ENCODE measurements at places on chromosomes 4 and X. TPM values are rescaled to one million over a fixed set of nuclear protein-coding genes. Genes with fewer than 3 reads are reported as not detected.
A peak's percentile ranks its signal among the peaks of the same experiment; 100 is the strongest.

The LPAR4 gene
- not detected for total RNA-seq

The ELMOD2 gene
- total RNA-seq = 56.7 TPM

The GUF1 gene
- 18.5 TPM for total RNA-seq

The NLGN4X gene
- total RNA-seq = 2.0 TPM

The GSX2 gene
- not detected for total RNA-seq

The GPRIN3 gene
- 13.1 TPM for total RNA-seq

The SEC24D gene
- 117 TPM for total RNA-seq

The LRP2BP gene
- total RNA-seq = not detected

The SULT1E1 gene
- total RNA-seq = 67.3 TPM

GRCh38 chr4:107619731-107620130 lies 100.3 kb downstream of the PAPSS1 start:
- H3K4me3 ChIP-seq = no peak overlapping the region
- H3K4me1 ChIP-seq = no peaks in the 10 kb centered on the region
- no peak overlapping the region for H3K27ac ChIP-seq
- DNase-seq = no peak
- H3K36me3 ChIP-seq = no peaks in the 10 kb centered on the region

- H3K4me3 ChIP-seq = no peak overlapping the region
- no peaks in the 10 kb centered on the region for H3K4me1 ChIP-seq
- no peaks in the 10 kb centered on the region for H3K27me3 ChIP-seq
These were observed 53.0 kb upstream of the SHISA3 start for GRCh38 chr4:42344309-42344708.

GRCh38 chr4:161581262-161582230 lies 582.3 kb downstream of the FSTL5 start:
- H3K4me3 ChIP-seq = no peak overlapping the region
- no peaks in the 10 kb centered on the region for H3K36me3 ChIP-seq
- no peaks in the 10 kb centered on the region for H3K4me1 ChIP-seq
- H3K27ac ChIP-seq = no peak overlapping the region
- H3K27me3 ChIP-seq = no peaks in the 10 kb centered on the region
- DNase-seq = no peak

GRCh38 chrX:56987741-56988140 lies 7.6 kb downstream of the SPIN3 start:
- DNase-seq = no peak
- H3K27ac ChIP-seq = no peak overlapping the region
- no peaks in the 10 kb centered on the region for H3K27me3 ChIP-seq
- H3K4me1 ChIP-seq = no peaks in the 10 kb centered on the region
- H3K4me3 ChIP-seq = no peak overlapping the region
- H3K36me3 ChIP-seq = no peaks in the 10 kb centered on the region

GRCh38 chr4:80187677-80188076 lies 9.6 kb upstream of the PRDM8 start:
- H3K4me1 ChIP-seq = peaks cover 2% of the 10 kb centered on the region
- DNase-seq = no peak
- no peaks in the 10 kb centered on the region for H3K36me3 ChIP-seq
- H3K27ac ChIP-seq = no peak overlapping the region

- H3K4me1 ChIP-seq = no peaks in the 10 kb centered on the region
- no peak for DNase-seq
- H3K27me3 ChIP-seq = no peaks in the 10 kb centered on the region
- no peaks in the 10 kb centered on the region for H3K36me3 ChIP-seq
- H3K4me3 ChIP-seq = no peak overlapping the region
- no peak overlapping the region for H3K27ac ChIP-seq
These were observed 481.0 kb downstream of the SH2D1A start for GRCh38 chrX:124827258-124827845.

DNA sequence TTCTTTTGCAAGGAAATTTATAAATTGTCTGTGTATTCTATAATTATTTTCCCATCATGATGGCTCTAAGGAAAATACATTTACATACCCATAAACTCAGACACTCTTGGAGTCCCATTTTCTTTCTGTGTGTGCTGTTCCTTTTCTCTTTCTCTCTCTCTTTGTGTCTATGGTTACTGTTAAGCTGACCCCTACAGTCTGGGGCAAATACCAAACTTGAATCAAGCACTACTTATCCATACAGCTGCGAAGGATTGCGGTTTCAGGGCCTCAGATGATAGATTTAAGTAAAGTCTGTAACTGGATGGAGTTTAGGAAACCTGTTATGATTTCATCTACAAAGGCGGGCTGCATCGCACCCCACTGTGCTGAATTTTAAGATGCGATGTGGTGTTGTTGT lies 150.2 kb downstream of the SHROOM3 start:
- H3K27me3 ChIP-seq = no peaks in the 10 kb centered on the region
- H3K36me3 ChIP-seq = no peaks in the 10 kb centered on the region
- DNase-seq = no peak
- H3K4me1 ChIP-seq = no peaks in the 10 kb centered on the region
- H3K27ac ChIP-seq = peak overlapping the region; percentile 79
- peak overlapping the region; percentile 52 for H3K4me3 ChIP-seq

- H3K4me1 ChIP-seq = no peaks in the 10 kb centered on the region
- no peaks in the 10 kb centered on the region for H3K36me3 ChIP-seq
- no peaks in the 10 kb centered on the region for H3K27me3 ChIP-seq
- no peak overlapping the region for H3K4me3 ChIP-seq
- H3K27ac ChIP-seq = no peak overlapping the region
These were observed 249.8 kb downstream of the ANTXR2 start for GRCh38 chr4:79823148-79823763.

- H3K36me3 ChIP-seq = no peaks in the 10 kb centered on the region
- H3K27ac ChIP-seq = no peak overlapping the region
- H3K4me3 ChIP-seq = no peak overlapping the region
- no peaks in the 10 kb centered on the region for H3K27me3 ChIP-seq
These were observed 147.5 kb upstream of the CASK start for GRCh38 chrX:42070866-42071265.

DNA sequence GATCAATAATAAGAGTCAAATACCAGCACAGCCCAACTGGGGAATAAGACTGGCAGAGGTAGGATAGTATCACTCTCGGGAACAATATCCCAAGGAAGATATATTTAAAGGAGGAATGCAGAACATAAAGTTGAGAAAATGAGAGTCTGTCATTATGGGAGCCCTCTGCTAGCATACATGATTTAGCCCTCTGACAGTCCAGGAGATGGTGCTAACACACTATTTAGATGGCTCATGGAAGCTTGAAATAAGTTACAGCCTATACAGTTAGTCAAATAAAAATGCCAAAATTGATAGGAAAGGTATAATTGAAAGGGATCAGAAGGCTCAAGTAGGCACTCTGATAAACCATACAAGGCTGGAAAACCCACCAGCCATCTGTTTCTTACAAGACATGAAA lies 201.0 kb upstream of the NEIL3 start:
- no peak overlapping the region for H3K27ac ChIP-seq
- no peaks in the 10 kb centered on the region for H3K4me1 ChIP-seq
- no peak overlapping the region for H3K4me3 ChIP-seq
- no peak for DNase-seq
- no peaks in the 10 kb centered on the region for H3K36me3 ChIP-seq

- no peaks in the 10 kb centered on the region for H3K27me3 ChIP-seq
- no peak overlapping the region for H3K4me3 ChIP-seq
- DNase-seq = no peak
- H3K4me1 ChIP-seq = no peaks in the 10 kb centered on the region
- H3K27ac ChIP-seq = peak overlapping the region; percentile 27
These were observed 121.2 kb upstream of the PDLIM3 start for GRCh38 chr4:185656467-185656931.

DNA sequence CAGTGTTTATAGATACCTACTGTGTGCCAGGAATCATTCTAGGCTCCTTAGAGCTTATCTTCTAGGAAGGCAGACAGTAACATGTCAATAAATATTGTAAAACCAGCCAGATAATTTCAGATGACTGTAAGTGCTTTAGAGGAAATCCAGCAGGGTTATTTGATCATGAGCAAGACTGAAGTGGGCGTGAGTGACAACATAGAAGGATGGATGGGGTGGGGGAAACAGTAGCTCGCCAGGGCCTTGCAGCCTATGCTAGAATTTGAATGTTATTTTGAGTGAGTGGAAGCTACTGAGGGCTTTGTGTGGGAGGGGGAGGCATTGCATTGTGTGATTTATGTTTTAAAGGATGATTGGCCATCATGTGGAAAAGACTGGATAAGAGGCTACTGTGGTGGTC lies 6.7 kb downstream of the SRD5A3 start:
- H3K4me3 ChIP-seq = no peak overlapping the region
- no peak overlapping the region for H3K27ac ChIP-seq
- H3K4me1 ChIP-seq = no peaks in the 10 kb centered on the region
- no peak for DNase-seq
- no peaks in the 10 kb centered on the region for H3K27me3 ChIP-seq

DNA sequence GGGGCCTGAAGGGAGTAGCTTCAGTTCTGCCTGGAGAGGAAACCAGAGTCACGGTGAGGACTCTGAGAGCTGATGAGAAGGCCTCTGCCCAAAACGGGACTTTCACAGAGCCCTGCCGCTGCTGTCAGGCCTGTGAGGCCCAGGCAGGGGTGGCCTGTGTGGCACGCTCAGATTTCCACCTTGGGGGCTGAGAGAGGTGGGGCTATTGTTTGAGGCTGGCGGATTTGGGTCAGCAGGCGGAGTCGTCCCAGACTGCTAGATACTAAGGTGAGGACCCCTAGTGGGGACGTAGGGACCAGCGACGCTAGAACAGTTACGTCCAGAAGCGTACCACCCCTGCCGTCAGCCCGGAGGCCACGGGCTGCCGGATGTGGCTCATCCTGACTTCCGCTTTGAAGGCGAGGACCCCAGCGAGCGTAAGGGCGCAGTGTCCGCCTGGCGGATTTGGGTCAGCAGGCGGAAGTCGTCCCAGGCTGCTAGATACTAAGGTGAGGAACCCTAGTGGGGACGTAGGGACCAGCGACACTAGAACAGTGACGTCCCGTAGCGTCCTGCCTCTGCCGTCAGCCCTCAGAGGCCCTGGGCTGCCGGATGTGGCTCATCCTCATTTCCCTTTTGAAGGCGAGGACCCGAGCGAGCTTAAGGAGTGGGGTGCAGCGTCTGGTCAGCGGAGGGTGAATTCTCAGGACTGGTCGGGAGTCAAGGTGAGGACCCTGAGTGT lies at the start of gene MAGEB1:
TSS of gene MAGEB1 (plus strand) at position 378 of the 721 bp plus-strand sequence. CDS start 3,348 bp downstream, outside the sequence.
- no peaks in the 10 kb centered on the region for H3K36me3 ChIP-seq
- H3K27me3 ChIP-seq = no peaks in the 10 kb centered on the region
- no peak within 1 kb of the TSS for H3K4me3 ChIP-seq
- H3K27ac ChIP-seq = no peak within 1 kb of the TSS
- DNase-seq = no peak

- H3K27ac ChIP-seq = no peak overlapping the region
- H3K4me3 ChIP-seq = no peak overlapping the region
- DNase-seq = peak; percentile 10
These were observed 64.6 kb downstream of the CRLF2 start for GRCh38 chrX:1147611-1148515.

DNA sequence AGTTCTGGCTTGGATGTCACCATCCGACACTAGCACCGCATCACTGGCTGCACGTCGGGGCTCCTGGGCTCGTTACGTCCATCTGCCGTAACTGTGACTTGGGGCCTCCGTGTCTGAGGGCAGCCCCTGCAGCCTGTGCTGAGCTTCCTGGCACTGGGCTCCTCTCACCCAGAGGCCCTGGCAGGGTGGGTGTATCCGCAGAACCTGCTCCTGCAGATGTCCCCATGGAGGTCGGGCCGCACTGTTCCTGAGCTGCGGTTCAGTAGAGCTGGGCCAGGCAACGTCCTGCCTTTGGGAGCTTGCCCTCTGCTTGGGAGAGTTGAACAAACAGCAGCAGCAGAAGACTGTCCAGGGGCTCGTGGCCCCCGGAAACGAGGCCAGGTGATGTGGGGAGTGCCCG lies 71.4 kb downstream of the RGS12 start:
- no peaks in the 10 kb centered on the region for H3K36me3 ChIP-seq
- no peaks in the 10 kb centered on the region for H3K27me3 ChIP-seq
- DNase-seq = no peak
- H3K27ac ChIP-seq = no peak overlapping the region

DNA sequence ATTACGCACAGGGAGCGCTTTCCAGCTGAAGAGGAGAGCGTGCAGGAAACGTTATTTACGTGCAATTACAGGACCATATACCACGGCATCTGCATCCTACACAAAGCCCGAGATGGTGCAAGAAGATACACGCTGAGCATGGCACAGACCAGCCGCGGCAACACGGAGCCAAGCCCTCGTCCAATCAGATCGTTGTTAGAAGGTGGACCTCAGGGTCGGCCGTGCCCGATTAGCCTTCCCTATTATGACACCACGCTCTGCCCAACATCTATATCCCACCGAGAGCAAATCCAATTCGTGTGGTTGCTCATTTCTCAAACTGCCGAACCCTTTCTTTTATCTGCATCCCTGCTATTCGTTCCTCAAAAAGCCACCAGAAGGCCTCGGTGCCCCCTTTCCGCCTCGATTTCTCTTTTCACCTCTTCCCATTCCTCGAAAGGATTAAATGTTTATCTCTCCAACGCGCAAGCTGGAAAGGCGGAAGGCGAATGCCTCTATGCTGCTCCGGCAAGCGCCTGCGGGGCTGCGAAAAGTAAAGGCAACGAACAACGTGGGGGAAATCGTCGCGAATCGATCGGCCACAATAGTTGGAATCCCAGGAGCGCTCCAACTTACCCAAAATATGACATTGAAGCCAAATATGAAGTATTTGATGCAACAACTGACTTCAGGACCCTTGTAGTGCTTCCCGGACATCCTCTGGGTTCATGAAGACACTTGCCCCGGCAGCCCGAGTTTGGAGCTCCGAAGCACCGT lies 702 bp downstream of the TSPAN5 start:
- H3K4me1 ChIP-seq = peaks cover 3% of the 10 kb centered on the region
- DNase-seq = peak; percentile 44
- H3K27ac ChIP-seq = peak overlapping the region; percentile 75
- H3K27me3 ChIP-seq = no peaks in the 10 kb centered on the region
- H3K36me3 ChIP-seq = no peaks in the 10 kb centered on the region

DNA sequence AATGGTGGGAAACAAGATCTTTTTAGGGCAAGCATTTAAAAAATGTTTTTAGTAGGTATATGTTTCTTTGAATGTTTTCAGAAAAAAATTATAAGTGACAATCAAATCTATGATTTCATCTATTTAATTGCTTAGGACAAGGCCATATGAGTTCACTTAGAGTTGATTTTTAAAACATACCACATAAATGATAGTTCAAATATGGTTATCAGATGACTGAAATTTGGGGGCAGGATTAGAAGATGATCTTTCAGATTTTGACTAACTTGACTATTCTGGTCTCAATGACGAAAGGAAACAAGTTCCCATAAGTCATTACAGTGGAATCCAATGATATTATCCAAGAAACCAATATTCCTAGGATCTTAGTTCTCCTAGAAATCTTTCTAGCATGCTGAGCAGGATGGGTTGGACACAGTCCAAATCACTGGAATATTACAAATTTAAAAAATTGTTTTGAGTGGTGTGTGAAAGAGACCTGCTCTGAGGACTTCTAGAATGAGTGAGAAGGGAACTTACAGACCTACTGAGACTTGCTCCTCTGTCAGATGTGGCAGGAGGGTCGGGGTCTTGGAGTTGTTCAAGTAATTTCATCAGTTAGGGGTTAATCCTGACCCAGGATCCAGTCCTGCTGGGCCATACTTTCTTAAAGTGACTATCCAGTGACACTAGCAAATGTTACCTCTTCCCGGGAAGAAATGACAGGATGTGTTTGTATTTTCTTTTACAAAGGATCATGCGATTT lies 20.0 kb downstream of the RHOH start:
- H3K4me3 ChIP-seq = no peak overlapping the region
- H3K36me3 ChIP-seq = no peaks in the 10 kb centered on the region
- H3K27ac ChIP-seq = no peak overlapping the region
- H3K27me3 ChIP-seq = no peaks in the 10 kb centered on the region
- H3K4me1 ChIP-seq = peaks cover 13% of the 10 kb centered on the region
- no peak for DNase-seq
